ENCODE measurements at places on chromosomes 13 and 19.

- no peak for DNase-seq
Measured at GRCh38 chr13:35131471-35131870, 189.4 kb downstream of the NBEA start.

GRCh38 chr13:54637366-54637765 lies 1608.8 kb downstream of the OLFM4 start:
- no peak for DNase-seq

DNA sequence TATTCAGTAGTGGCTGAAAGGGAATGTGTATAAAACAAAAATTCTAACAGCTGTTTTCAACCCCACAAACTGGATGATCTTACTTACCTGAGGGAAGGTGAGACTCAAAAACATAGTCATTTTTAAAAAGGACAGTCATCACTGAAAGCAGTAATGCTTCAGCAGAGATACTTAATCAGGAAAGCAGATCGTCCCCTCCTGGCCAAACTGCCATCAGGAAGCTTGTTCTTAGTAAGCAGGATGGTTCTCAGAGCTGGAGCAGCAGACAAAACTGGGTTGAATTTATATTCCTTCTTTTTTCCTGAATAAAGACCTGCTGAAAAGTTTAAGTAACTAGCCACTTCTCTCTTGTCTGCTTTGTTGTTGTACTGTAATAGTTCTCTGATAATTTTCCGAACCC lies 1156.5 kb downstream of the OLFM4 start:
- no peak for DNase-seq

- no peak for DNase-seq
Measured at GRCh38 chr13:25683056-25683455, 311.3 kb downstream of the ATP8A2 start.

- no peak for DNase-seq
Measured at GRCh38 chr13:33884531-33885220, 66.7 kb downstream of the RFC3 start.

DNA sequence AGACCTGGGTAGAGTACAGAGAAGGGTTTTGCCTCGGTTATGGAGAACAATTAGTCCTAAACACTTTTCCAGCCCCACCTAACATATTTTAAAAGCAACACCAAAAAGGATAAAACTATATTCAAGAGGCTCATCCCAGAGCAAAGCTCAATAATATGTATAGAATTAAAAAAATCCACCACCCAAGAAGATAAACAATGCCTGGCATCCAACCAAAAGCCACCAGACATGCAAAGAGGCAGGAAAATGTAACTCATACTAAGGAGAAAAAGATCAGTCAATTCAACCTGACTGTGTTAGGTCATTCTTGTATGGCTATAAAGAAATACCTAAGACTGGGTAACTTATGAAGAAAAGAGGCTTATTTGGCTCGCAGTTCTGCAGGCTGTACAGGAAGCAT lies 39.3 kb downstream of the FGF9 start:
- DNase-seq = no peak

DNA sequence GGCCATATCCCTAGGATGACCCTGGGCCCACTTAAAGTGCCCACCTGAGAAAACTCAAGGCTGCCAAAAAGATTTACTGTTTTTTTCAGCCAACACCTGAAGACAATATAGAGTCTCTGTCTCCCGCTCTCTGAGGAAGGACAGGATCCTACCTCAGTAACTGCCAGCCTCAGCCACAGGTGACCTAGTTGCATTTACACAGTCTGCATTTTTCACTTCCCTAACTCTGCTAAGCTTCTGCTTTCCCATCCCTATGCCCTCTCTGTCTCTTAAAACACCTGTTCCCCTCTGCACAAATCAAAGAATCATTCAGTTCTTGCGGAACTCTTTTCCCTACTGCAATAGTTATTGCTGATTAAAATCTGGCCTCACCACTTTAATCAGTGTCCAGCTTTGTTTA lies 609.5 kb downstream of the UQCRFS1 start:
- DNase-seq = no peak

DNA sequence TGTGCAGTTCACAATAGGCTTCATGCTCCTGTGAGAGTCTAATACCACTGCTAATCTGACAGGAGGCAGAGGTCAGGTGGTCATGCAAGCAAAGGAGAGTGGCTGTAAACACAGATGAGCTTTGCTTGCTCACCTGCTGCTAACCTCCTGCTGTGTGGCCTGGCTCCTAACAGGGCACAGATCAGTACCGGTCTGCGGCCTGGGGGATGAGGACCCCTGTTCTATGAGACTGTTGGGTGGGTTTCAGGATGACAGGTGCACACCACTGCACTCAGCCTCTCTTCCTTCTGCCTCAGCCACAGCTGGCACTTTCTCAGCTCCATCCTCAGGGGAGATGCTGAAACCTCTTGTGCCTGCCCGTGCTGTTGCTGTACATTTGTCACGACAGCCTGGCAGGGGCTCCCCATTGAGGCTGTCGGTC lies 9.7 kb downstream of the CLEC4G start:
- DNase-seq = no peak

- no peak for DNase-seq
Measured at GRCh38 chr19:12865746-12866415, 15.4 kb downstream of the DNASE2 start.

- DNase-seq = no peak
Measured at GRCh38 chr13:69243366-69243765, 864.3 kb upstream of the ATXN8OS start.

GRCh38 chr19:49506575-49507105 lies 5.8 kb upstream of the FCGRT start:
- DNase-seq = peak; percentile 85

- peak; percentile 16 for DNase-seq
Measured at GRCh38 chr13:114235697-114236096, 1.0 kb downstream of the CDC16 start.

GRCh38 chr13:32624441-32624840 lies 38.2 kb downstream of the PDS5B start:
- DNase-seq = no peak

- DNase-seq = no peak
Measured at GRCh38 chr19:39602224-39602623, at the start of gene LGALS13. Gene LGALS13, plus strand, starts transcription at chr19:39602524. Its CDS starts 45 bp downstream, at chr19:39602569.

DNA sequence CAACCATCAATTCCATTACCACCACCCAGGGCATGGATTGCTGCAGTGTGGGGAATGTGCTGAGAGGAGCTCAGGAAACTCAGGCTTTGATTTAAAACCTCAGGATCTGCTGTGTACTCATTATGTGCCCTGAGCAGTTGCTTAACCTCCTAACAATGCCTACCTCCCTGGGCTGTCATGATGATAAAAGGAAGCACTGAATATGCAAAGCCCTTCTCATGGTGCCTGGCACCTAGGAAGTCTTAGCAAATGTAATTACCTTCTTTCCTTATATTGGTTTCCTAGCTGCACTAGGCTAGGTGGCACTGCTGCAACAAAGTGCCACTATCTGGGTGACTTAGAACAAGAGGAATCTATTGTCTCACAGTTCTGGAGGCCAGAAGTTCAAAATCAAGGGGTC lies 62.2 kb downstream of the KCTD12 start:
- no peak for DNase-seq

DNA sequence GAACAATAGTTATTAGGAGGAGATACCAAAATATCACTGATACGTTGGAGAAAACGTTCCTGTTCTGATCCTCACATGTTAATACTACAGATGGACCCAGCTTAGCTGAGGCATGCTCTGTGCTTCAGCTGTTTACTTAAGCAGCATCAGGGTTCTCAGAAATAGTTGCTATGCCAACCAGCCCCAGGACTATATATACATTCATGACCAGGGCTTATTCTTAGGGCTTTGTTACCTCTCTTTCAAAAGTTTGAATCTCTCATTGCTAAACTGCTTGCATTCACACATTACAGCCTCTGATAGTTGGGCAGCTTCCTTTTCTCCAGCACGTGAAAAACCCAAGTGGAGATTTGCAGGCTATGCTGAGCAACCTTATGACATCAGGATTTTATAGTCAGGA lies 800.4 kb downstream of the DIAPH3 start:
- DNase-seq = no peak

GRCh38 chr13:93248627-93249047 lies 22.0 kb downstream of the GPC6 start:
- DNase-seq = no peak

DNA sequence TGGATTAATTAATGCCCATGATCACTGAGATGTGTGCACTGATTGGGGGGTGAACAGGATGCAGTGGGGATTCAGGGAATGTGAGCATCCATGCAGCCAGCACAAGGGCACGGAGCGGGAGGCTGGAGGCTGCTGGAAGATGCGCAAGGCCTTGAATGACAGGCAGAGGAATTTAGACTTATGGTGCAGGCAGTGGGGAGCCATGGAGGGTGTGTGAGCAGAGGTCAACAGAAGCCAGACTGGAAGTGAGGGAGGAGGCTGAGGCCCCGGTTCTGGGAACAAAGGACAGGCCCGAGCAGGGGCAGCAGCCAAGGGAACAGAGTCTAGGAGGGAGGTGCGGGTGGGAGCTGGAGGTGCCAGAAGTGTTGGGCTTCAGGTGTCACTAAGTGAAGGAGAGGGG lies 7.3 kb upstream of the COLGALT1 start:
- DNase-seq = no peak

DNA sequence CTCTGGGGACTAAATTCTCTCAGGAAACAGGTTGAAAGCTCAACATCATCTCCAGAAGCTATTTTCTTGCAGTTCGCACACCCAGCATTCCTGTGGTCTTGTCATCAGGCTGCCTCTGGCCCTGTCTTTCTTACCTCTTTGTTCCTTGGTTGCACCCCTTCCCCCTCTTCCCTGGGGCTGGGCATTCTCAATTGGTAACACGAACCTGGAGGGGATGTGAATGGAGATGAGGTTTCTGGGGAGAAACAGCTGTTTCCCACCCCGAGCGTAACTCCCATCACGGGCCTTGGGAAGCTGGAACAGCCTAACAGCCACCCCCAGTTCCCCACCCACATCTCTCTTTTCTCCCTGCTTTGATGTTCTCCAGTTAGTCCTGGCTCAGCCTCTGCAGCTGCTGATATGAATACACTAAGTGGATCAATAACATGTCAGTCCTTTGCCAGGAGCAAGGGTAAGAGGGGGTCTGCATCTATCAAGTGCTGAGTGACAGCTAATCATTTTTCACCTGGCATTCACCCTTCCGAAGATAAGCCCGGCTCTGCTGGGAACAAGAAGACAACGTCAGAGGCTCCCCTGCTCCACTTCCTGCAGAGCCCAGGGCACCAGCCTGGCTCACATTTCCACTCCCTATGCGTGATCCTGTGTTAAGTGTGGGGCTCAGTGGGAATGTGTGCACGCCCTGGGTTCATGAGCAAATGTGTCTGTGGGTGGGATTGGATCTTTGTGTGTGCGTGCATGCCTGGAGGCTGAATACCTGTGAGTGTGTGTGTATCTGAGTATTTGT lies 74.0 kb upstream of the KCTD15 start:
- no peak for DNase-seq

DNA sequence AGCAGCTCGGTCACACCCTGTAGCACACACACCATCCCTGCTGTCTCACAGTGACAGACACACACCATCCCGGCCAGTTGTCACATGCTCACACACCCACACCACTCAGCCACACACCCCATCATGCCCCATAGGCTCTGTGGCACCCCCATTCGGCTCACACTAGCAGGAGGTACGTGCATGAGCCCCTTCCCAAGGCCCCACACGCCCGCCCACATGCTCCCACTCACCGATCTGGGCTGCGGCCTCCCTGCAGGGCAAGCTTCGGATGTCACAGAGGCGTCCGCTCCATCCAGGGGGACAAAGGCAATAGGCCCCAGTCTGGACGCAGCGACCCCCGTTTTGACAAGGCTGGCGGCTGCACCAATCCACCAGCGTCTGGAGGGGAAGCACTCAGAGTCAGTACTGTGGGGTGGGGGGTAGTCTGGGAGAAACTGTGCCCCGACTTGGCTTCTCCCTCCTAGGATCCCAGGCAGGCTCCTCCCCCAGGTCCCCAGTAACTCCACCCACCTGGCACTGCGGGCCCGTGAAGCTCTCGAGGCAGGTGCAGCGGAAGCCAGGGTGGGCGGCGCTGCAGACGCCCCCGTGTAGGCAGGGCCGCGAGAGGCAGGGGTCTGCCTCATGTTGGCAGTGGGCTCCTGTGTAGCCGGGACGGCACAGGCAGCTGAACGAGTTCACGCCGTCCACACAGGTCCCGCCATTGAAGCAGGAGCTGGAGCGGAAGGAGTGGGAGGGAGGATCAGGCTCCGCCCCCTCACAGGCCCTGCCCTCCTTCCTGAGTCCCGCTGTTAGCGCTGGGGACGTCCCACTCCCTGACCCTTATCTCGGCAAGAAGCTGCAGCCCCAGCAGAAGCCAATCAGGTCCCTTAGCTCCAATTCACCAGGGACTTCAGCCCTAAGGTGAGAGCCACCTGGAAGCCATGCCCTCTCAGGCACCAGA lies 20.1 kb downstream of the NOTCH3 start:
- peak; percentile 42 for DNase-seq

GRCh38 chr13:110306960-110307766 lies at the start of the genes COL4A1 and COL4A2:
Gene COL4A1, minus strand, starts transcription at chr13:110307157. Its CDS starts 130 bp downstream, at chr13:110307027.
Gene COL4A2, plus strand, starts transcription at chr13:110307284. Its CDS starts 620 bp downstream, at chr13:110307904.
- no peak for DNase-seq

DNA sequence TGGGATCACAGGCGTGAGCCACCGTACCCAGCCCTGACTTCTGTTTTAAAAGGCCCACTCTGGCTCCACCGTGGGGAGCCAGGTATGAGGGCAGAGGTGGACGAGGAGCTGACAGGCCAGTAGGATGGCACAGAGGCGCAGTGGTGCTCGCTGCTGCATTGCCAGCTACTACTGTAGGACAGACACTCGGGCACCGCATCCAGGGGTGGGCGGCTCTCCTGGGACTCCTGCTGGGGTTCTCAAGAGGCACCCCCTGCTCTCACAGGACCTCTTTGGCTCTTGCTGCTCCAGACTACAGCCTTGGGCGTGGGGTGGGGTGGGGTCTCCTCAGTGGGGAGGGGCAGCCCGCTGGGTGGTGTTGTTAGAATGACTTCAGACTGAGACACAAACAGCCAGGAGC lies 53.4 kb downstream of the LATS2 start:
- no peak for DNase-seq

DNA sequence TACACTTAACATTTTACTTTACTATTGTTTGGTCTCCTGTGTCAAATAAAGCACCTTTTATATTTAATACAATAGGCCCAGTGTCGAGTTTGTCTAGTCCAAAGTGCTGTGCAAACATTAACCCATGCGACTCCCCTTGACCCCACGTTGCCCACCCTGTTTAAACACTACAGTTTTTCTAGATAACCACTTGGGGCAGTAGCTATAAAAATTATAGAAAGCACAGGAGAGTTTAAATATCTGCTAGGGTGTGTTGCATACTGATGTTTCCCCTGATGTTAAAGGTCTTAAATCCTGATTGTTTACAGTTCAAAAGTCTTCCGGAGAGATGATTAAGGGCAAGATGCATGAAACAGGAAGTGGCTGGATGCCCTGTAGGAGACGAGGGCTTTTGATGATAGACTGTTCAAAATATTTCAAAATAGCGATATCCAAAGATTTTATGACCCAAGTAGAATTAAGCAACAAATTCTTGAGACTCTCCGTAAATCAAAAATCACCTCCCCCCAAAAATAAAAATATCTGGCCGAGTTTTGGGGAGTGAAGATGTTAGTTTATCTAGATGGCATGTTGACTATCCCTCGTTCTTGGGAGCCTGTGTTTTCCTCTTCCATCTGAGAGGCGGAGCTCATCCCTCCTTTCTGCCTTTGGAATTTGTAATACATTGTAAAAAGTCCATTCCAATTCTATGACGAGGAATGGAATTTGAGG lies 167.1 kb downstream of the FGF9 start:
- no peak for DNase-seq

GRCh38 chr19:29107831-29108230 lies 105.1 kb downstream of the UQCRFS1 start:
- no peak for DNase-seq

GRCh38 chr13:76950101-76950500 lies 1.8 kb downstream of the ACOD1 start:
- DNase-seq = no peak
